ENCODE measurements at places on chromosomes 11 and 22.

- no peak for DNase-seq
Measured at GRCh38 chr22:50674606-50675552, 2.3 kb downstream of the SHANK3 start.

DNA sequence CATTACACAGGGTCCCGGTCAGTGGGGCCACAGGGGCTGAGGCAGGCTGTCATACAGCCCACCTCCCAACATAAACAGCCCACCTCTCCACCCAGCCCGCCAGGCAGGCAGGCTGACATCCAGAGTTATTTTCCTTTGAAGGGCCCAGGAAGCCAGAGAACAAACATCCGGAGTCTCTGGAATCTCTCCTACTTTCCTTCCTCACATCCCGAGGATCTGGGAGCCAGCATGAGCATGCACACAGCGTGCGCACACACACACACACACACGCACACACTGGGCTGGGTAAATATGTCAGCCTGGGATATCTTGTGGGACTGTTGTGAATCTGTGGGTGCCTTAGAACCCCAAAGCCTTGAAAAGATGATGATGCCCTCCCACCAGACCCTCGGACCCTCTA is 55.4 kb downstream of the PDE2A start:
- no peak for DNase-seq

DNA sequence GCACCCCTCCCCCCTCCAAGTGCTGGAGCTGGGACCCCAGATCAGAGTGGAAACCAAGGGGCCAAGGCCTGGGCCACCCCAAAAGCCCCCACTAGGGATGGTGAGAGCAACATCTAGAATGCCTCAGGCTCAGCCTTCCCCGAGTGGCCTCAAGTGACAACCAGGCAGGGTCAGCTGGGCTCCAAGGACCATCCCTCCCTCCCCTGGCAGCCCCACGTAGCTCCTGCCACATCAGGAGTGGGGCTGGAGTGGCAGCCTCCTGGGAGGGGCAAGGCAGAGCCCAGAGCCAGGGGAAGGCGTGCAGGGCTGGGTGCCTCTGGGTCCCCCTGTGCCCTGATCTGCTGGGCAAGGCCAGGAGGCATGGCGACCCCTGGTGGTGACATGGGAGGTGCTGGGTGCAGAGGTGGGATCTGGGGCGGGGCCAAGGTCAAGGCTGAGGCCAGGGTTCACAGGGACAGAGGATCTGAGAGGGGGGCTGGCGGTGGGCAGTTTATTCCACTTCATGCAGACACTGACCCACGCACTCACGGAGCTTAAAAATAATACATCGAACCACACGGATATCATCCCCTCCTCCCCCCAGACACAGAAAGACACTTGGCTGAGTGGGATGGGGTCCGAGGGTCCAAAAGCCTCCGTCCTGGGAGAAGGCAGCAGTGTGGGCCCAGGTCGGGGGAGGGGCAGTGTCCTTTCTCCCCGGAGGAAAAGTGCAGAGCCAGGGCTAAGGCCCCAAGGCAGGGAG is 15.8 kb upstream of the EHD1 start:
- peak; percentile 83 for DNase-seq

- no peak for DNase-seq
Measured at GRCh38 chr11:98531576-98531975, 489.2 kb upstream of the CNTN5 start.

DNA sequence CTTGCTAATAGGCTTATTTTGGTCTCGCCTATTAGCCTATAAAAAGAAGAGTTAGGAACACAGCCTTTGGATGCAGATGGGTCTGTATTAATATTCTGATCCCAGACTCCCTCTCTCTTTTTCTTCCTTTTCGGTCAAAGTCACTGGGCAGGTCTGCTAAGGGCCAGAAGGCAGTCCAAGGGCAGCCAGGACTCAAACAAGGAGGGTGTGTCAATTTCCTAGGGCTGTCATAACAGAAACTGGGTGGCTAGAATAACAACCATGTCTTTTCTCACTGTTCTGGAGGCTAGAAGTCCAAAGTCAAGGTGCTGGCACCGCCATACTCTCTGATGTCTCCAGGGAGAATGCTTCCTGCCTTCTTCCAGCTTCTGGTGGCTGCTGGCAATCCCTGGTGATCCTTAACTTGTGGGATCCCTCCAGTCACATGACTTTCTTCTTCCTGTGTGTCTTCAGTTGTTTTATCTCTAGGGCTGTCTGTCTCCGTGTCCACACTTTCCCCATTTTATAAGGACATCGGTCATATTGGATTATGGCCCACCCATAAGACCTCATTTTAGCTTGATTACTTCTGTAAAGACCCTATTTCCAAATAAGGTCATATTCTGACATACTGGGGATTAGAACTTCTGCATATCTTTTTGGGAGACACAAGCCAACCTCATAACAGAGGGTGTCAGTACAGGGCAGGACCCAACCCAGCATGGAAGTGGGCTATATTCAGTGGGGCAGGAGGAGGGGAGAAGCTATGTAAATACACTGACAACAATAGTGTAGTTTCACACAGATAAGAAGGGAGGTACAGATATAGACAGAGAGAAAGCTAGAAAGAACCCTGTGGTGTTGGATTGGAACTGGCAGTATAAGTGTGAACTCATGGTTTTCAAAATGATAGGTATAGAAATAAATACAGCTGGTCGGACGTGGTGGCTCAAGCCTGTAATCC is 5.9 kb upstream of the CSF2RB start:
- no peak for DNase-seq

DNA sequence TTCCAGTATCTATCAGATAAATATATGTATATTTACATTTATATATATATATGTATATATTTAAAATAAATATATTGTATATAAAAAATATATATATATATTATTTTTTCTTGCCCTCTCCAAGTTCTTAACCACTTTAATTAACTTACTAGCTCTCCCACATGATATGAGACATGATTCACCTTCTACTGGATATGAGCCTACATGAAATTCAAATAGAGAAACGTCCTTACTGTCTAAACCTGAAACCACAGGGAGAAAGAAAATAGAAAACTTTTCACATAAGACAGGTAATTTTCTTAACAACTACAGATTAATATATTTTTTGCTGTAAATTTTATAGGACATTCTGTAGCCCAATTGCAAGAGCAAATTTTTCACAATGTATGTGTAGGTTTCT is 391.6 kb downstream of the ETS1 start:
- DNase-seq: no peak

- DNase-seq: no peak
Measured at GRCh38 chr22:49760280-49760629, 67.4 kb downstream of the BRD1 start.

GRCh38 chr11:99068832-99069231 is 48.1 kb downstream of the CNTN5 start:
- DNase-seq: no peak

DNA sequence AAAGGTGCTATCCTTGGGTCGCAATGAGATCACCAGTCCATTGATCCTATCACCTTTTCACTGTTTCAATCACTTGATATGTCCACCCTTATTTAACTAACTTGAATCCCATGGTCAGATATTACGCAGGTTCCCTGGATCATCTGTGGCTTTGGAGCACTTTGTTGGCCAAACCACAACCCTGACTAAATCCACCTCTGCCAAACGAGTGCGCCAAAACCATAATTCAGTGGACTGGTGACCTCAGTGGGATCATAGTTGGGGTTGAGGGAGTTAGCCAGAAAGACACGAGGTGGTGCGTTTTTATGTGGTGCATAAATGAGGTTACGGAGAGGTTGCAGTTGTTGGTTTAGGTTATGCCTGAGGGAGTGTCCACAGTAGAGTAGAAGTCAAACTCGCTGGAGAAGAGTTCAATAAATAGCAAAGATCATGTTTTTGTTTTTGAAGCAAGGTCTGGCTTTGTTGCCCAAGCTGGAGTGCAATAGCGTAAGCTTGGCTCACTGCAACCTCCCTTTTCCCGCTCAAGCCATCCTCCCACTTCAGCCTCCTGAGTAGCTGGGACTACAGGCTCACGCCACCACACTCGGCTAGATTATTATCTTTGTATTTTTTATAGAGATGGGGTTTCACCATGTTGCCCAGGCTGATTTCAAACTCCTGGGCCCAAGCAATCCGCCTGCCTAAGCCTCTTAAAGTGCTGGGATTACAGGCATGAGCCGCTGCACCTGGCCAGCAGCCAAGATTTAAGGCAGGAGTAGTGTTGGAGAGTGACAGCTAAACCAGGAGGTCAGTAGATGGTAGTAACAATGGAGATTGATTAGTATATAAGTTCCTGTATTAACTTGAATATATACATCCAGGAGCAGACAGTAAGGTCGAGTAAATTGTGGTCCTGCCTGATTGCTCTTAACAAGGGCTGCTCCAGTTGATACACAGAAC is 4.5 kb downstream of the FOXR1 start:
- no peak for DNase-seq

- no peak for DNase-seq
Measured at GRCh38 chr11:71302911-71303310, 50.5 kb upstream of the SHANK2 start.

- DNase-seq: no peak
Measured at GRCh38 chr11:92967867-92968266, 1.6 kb upstream of the MTNR1B start.

GRCh38 chr11:44880511-44880910 is 70.2 kb downstream of the TP53I11 start:
- no peak for DNase-seq

DNA sequence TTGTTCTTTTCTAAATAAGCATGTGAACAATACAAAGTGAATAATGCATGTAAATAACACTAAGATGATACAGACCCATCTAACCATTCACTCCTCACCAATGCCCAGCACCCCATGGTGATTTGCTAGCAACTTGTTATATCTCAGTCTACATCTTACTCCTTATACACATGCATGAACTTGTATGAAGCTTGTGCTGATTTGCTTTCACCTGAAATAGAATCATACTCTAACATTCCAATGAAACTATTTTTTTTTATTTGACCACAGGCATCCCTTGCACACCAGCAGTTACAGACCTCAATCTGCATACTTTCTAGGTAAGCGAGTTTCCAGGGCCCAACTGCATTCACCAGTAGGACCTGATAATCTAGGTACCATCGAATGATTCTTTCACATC is 873.6 kb downstream of the OPCML start:
- DNase-seq: no peak

- no peak for DNase-seq
Measured at GRCh38 chr11:27429761-27430393, 42.7 kb downstream of the LGR4 start.

DNA sequence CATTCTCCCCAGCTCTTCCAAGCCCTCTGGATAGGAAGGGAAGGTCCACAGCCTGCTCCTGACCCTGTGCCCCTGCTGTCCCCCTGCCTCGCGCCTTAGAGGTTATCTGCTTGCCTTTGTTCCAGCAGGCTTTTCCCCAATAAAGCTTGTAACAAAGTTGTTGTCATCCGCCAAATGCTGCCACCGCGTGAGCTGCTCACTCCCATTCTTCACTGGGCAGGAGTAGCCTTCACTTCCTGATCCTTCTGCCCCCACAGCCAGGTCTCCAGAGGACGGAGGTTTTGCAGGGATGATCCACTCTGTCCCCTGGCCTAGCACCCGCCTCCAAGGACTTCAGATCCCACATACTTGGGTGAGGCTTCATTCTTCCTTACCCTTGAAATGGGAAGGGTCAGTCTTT is 94.0 kb upstream of the RASSF10 start:
- no peak for DNase-seq

- DNase-seq: no peak
Measured at GRCh38 chr22:22460635-22461034, 47.9 kb downstream of the ZNF280B start.

DNA sequence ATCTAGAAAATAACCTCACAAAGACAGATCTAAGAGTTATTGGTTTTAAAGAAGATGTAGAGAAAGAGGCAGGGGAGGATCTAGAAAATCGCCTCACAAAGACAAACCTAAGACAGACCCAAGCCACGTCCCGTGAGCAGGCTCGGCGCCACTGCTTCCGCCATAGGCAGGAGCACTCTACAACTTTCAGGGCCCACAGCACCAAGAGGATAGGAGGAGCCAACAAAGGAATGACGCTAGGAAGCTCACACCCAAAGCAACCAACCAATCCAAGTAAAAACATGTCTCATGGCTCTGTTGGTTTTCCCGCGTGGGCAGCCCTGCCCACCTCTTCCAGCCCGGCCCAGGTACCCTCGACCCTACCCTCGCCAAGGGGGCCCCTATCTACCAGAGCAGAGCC is 4167.4 kb upstream of the OR11H1 start:
- DNase-seq: no peak

DNA sequence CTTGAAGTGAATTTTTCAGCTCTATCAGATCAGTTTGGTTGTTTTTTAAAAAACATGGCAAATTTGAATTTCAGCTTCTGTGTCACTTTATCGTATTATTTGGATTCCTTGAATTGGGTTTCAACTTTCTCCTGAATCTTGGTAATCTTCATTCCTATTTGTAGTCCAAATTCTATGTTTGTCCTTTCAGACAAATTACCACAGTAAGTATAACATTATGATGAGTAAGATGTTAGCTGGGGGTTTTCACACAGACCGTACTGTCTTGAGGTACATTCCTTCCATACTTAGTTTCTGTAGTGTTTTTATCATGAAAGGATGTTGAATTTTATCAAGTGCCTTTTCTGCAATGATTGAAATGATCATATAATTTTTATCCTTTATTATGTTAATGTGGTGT is 28.0 kb downstream of the OR5B17 start:
- no peak for DNase-seq

All from activated T-cell treated with anti-CD3 and anti-CD28 coated beads for 24 hours (primary cell).